ENCODE measurements at places on chromosomes 11 and 22. TPM values are rescaled to one million over a fixed set of nuclear protein-coding genes. Genes with fewer than 3 reads are reported as not detected.

LRRC56 gene
- total RNA-seq = 2.0 TPM

SYT7 gene
- not detected for total RNA-seq

TUBA8 gene
- total RNA-seq = 0.35 TPM

MRGPRX4 gene
- not detected for total RNA-seq

IGSF9B gene
- total RNA-seq = 2.0 TPM

APOL5 gene
- total RNA-seq = not detected

GRCh38 chr22:20840646-20841371, 17.8 kb downstream of the PI4KA start:
- no peak for DNase-seq

GRCh38 chr11:35334385-35335090, 84.8 kb downstream of the SLC1A2 start:
- peak; percentile 49 for DNase-seq

- DNase-seq = no peak
Measured at GRCh38 chr22:37378642-37379058, 48.6 kb downstream of the ELFN2 start.

DNA sequence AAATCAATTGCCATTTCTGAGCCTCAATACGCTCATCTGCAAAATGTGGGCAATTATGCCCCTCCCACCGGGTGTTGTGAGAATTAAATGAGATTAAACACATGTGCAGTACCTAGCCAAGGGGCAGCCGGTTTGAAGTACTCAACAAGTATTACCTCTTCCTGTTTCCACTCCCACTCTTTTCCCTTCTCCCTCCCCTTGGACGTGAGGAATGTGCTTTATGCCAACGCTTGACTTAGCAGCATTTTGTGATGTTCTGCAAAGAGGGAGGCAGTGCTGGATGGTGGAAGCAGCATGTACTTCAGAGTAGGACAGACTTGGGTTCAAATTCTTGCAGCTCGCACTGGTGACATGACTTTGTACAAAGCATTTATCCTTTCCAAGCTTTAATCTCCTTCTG, 306.0 kb downstream of the BUD13 start:
- no peak for DNase-seq

DNA sequence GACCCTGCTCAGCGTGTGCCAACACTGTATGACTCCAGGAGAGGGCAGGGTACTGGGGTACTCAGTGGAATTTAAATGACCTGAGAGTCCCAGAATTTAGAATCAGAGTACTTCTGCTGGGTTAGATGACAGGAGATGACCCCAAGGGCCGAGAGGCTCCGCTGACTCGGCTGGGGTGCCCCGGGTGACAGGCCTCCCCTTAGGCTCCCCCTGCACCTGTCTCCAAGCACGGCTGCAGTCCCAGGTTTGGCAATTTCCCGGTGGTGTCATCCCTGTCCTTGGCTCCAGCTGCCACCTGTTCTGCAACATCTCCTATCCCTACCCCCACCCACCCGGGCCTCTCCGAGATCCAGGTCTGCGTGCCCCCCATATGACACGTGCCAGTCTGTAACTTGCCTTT, 1.3 kb downstream of the ACTN3 start:
- DNase-seq = no peak

GRCh38 chr22:36366291-36366708, 21.5 kb downstream of the MYH9 start:
- DNase-seq = peak; percentile 68
